ENCODE measurements at places on chromosomes 5 and 9.

- peak overlapping the region; percentile 90 for H3K4me3 ChIP-seq
- peak; percentile 37 for DNase-seq
- peak overlapping the region; percentile 97 for H3K27ac ChIP-seq
- no peaks in the 10 kb centered on the region for H3K4me1 ChIP-seq
Measured at GRCh38 chr5:14870337-14871213, 1.0 kb downstream of the ANKH start.

DNA sequence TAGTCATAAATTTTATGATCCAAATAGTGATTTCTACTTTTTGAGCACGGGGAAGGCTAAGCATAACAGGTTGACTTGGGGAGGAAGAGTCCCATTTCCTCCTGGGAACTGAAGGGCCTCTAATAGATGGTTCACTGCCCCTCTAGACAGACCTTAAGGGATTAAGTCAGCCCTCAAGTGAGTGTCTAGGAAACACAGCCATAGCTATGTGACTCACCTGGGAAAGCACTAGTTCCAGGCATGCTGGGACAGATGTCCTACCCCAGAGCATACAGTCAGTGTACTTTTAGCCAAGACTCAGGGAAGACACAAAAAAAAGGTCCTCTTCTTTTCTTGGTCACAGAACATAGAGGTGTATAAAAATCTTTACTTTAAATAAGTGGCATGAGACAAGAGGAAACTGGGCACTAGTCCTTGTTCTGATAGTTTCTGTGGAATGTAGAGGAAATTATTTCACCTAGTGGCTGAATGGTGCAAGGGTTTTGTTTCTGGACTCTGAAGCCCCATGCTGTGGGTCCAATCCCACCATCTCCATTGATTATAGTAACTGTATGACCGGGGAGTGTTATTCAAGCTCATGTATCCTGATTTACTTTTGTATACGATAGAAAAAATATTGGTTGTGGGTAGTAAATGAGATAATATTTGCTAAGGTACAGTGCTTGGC lies 86.0 kb downstream of the NREP start:
- no peak overlapping the region for H3K27ac ChIP-seq
- H3K36me3 ChIP-seq = no peaks in the 10 kb centered on the region
- H3K4me1 ChIP-seq = no peaks in the 10 kb centered on the region
- no peak for DNase-seq
- no peaks in the 10 kb centered on the region for H3K27me3 ChIP-seq

DNA sequence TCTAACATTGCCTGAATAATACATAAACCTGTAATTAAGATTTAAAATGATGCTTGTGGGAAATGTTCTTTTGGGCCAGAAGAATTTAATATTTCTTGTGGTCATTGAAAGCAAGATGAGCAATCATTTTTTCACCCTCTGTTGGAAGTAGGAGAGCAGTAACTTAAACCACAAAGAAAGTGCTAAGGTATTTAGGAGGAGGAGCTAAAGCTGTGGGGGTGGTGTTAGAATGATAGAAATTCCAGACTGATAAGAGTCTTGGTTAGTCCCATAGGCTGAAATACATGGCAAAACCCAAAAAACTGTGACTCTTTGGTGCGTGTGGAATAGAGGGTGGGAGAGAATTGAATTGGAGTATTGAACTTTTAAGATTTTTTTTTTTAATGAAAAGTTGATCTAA lies 247.0 kb downstream of the YTHDC2 start:
- no peaks in the 10 kb centered on the region for H3K36me3 ChIP-seq
- no peaks in the 10 kb centered on the region for H3K4me1 ChIP-seq
- H3K4me3 ChIP-seq = no peak overlapping the region
- H3K27me3 ChIP-seq = no peaks in the 10 kb centered on the region

- H3K27me3 ChIP-seq = no peaks in the 10 kb centered on the region
- no peaks in the 10 kb centered on the region for H3K4me1 ChIP-seq
- no peak for DNase-seq
- no peak overlapping the region for H3K27ac ChIP-seq
Measured at GRCh38 chr9:99811598-99812383, 9.9 kb upstream of the NR4A3 start.

GRCh38 chr5:127007522-127007921 lies 22.8 kb downstream of the MARCHF3 start:
- no peaks in the 10 kb centered on the region for H3K4me1 ChIP-seq
- H3K36me3 ChIP-seq = no peaks in the 10 kb centered on the region
- no peak overlapping the region for H3K27ac ChIP-seq
- H3K4me3 ChIP-seq = no peak overlapping the region
- H3K27me3 ChIP-seq = no peaks in the 10 kb centered on the region
- DNase-seq = no peak

DNA sequence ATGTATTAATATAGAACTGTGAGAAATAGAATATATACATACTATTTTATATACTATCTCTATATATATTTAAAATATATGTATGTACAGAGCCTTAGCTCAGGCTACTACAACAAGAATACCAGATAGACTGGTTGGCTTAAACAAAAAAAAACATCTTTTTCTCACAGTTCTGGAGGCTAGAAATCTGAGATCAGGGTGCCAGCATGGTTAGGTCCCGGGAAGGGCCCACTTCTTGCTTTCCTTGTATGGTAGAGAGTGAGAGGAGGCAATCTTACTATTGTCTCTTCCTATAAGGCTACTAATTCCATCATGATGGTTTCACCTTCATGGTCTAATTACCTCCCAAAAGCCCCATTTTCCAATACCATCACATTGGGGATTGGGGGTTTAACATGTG lies 613.0 kb downstream of the ZNF608 start:
- no peak overlapping the region for H3K27ac ChIP-seq
- H3K4me1 ChIP-seq = no peaks in the 10 kb centered on the region
- no peak for DNase-seq
- H3K27me3 ChIP-seq = no peaks in the 10 kb centered on the region
- H3K4me3 ChIP-seq = no peak overlapping the region

- H3K27me3 ChIP-seq = no peaks in the 10 kb centered on the region
- no peaks in the 10 kb centered on the region for H3K36me3 ChIP-seq
- H3K4me3 ChIP-seq = no peak overlapping the region
- H3K4me1 ChIP-seq = no peaks in the 10 kb centered on the region
- no peak overlapping the region for H3K27ac ChIP-seq
Measured at GRCh38 chr5:107597247-107597646, 73.5 kb downstream of the EFNA5 start.

DNA sequence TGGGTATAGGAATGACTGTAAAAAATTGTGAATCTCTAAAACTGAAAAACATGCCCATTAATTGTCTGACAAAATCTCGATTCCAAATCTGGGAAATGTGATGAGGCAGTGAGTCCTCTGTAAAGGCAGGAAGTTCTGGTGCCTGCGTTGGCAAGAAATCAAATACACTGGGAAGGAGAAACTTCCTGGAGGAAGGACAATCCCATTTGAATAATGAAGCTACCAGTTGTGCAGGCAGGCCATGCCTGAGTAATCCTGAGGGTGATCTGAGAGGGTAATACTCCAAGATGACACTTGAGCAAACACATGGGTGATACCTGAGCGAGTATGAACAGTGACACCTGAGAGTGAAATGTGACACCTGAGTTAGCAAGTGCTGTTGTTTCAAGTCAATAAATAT lies 49.7 kb downstream of the KIF24 start:
- no peak for DNase-seq
- no peaks in the 10 kb centered on the region for H3K4me1 ChIP-seq
- H3K4me3 ChIP-seq = no peak overlapping the region
- no peaks in the 10 kb centered on the region for H3K27me3 ChIP-seq
- no peak overlapping the region for H3K27ac ChIP-seq
- H3K36me3 ChIP-seq = no peaks in the 10 kb centered on the region

DNA sequence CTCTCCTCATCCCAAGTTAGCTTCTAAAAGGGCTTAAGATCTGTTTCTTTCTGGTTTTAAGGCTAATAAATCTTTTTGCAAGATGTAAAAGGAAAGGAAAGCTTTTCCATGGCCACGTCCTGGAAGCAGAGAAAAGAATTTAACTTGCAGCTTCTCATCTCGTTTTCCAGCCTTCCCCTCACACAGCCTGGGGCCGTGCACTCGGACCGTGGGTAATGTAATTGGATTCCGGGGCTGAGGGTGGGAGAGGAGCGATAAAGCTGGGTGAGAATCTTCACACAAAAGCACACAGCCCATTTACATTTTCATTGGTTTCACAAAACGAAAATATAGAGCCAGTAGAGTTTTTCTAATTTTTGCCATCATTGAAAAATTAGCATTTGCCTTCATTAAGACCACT lies 91.2 kb downstream of the IRX2 start:
- H3K4me3 ChIP-seq = no peak overlapping the region
- no peak overlapping the region for H3K27ac ChIP-seq
- peaks cover 6% of the 10 kb centered on the region for H3K27me3 ChIP-seq
- H3K36me3 ChIP-seq = no peaks in the 10 kb centered on the region
- DNase-seq = no peak

GRCh38 chr9:76219560-76220151 lies 174.6 kb downstream of the RFK start:
- no peaks in the 10 kb centered on the region for H3K36me3 ChIP-seq
- no peak for DNase-seq
- no peaks in the 10 kb centered on the region for H3K27me3 ChIP-seq
- H3K4me1 ChIP-seq = no peaks in the 10 kb centered on the region

GRCh38 chr5:164119806-164120447 lies 614.5 kb downstream of the MAT2B start:
- no peak for DNase-seq
- H3K27me3 ChIP-seq = no peaks in the 10 kb centered on the region
- H3K36me3 ChIP-seq = no peaks in the 10 kb centered on the region
- no peak overlapping the region for H3K4me3 ChIP-seq
- no peak overlapping the region for H3K27ac ChIP-seq
- no peaks in the 10 kb centered on the region for H3K4me1 ChIP-seq

DNA sequence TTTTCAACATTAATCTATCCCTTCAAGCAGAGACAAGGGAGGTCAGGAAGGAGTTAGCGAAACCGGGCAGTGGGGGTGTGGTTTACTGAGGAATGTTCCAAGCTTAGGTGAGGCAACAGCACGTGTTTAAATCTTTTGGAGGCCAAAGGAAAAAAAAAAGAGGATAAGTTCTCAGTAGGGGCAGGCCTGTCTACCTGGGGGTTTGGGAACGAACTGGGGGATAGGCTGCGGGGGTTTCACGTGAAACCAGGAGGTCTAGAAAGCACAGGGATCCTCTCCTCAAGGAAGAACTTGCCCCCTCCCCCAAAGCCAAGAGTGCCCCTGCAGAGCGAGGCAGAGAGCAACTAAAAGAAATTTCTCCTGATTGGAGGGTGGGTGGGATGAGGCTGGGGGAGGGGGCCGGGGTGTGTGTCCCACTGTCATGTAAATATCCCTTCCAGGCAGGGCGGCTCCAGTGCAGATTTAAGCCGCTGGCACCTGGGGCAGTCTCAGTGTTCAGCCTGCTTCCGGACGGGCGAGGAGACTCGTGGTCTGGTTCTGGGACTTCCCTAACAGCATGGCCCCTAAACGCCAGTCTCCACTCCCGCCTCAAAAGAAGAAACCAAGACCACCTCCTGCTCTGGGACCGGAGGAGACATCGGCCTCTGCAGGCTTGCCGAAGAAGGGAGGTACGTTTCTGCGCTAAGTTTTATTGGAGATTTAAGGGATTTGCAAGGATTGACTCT lies 5.5 kb upstream of the SET start:
- H3K27me3 ChIP-seq = no peaks in the 10 kb centered on the region
- peak overlapping the region; percentile 86 for H3K27ac ChIP-seq
- peaks cover 9% of the 10 kb centered on the region for H3K4me1 ChIP-seq
- no peaks in the 10 kb centered on the region for H3K36me3 ChIP-seq

DNA sequence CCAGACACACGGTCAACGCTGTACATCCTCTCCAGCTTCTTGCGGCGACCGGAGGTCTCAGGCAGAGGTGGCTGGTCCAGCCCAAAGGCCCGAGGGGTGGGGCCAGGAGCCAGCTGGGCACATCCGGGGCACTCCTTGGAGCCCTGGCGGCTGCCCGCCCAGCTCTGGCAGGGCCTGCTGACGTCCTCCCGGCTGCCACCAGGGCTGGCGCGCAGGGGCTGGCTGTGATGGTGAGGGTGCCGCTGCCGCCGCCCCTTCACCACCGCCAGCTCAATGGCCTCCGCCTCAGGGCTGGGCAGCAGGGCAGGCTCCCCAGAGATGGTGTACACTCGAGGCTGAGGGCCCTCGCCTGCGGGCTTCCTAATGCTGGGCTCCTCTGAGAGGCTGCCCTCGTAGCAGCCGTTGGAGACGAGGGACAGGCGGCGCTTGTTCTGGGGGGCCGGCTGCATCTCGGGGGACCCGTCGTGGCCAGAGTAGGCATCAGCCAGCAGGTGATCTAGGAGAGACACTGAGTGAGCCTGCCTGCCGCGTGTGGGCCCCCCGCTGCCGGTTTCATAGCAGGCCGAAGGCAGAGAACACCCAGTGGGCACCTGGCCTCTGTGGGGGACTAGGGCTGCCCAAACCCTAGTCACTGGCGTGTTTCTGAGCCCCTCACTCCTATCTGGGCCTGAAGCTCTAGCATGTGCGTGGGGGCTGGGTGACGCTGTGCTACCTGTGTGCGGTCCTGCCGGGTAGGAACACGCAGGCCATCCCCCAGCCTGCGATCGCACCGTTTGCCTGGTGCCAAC lies 1.5 kb downstream of the NSMF start:
- no peak for DNase-seq
- no peaks in the 10 kb centered on the region for H3K36me3 ChIP-seq
- peaks cover 12% of the 10 kb centered on the region for H3K4me1 ChIP-seq
- peak overlapping the region; percentile 69 for H3K27ac ChIP-seq

GRCh38 chr5:83374547-83374946 lies 97.0 kb upstream of the VCAN start:
- no peaks in the 10 kb centered on the region for H3K36me3 ChIP-seq
- no peaks in the 10 kb centered on the region for H3K27me3 ChIP-seq
- H3K4me3 ChIP-seq = no peak overlapping the region
- no peak for DNase-seq
- H3K4me1 ChIP-seq = no peaks in the 10 kb centered on the region
- no peak overlapping the region for H3K27ac ChIP-seq

DNA sequence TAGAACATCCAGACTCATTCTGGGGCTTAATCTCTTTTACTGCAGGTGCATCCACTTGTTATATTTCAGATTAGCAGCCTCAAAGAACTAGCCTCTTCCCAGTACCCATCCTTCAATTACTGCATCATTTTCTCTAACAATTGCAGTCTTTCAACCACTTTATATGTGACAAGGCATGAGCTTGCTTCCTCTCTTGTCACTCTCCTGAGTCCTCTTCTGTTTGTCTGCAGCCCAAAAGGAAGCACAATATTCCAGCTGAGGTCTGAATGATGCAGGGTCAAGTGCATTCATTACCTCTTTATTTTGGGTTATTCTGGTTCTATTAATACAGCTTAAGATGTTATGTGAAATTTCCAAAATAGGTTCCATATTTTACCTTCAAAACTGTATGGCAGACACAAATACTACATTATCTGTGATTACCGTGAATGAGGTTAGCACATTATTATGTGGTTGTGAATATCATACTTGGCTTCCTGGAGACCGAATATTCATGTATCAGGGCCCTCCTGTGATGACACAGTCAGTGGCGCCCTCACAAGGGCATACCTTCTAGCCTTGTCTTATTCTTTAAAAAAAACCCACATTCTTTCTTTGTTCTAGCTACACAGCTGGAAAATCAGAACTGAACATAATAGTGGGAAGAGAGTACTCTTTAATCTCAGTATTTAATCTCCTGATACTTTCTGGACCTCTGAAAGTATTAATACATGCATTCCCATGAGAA lies 323.8 kb downstream of the PDE4D start:
- no peaks in the 10 kb centered on the region for H3K36me3 ChIP-seq
- no peak overlapping the region for H3K4me3 ChIP-seq
- H3K27me3 ChIP-seq = no peaks in the 10 kb centered on the region
- DNase-seq = no peak

GRCh38 chr5:159713254-159713653 lies 203.0 kb upstream of the ADRA1B start:
- H3K4me1 ChIP-seq = no peaks in the 10 kb centered on the region
- H3K4me3 ChIP-seq = no peak overlapping the region
- no peaks in the 10 kb centered on the region for H3K27me3 ChIP-seq
- no peaks in the 10 kb centered on the region for H3K36me3 ChIP-seq
- no peak overlapping the region for H3K27ac ChIP-seq

Measured in prostate gland (tissue), 2 donors.